Activated CD4-positive, alpha-beta T cell treated with anti-CD3 and anti-CD28 coated beads for 36 hours (primary cell): ENCODE measurements at places on chromosomes 7 and 10. TPM values are rescaled to one million over a fixed set of nuclear protein-coding genes. Genes with fewer than 3 reads are reported as not detected.

The TMEM213 gene
- not detected for total RNA-seq

The SORBS1 gene
- total RNA-seq: 1.0 TPM

The HABP2 gene
- not detected for total RNA-seq

The FAM25C gene
- total RNA-seq: not detected

The ARMC3 gene
- not detected for total RNA-seq

The TSPAN12 gene
- not detected for total RNA-seq

The C10orf95 gene
- 0.27 TPM for total RNA-seq

The ABCC2 gene
- total RNA-seq: 0.62 TPM

The C10orf105 gene
- 0.40 TPM for total RNA-seq

The PAX2 gene
- 0.09 TPM for total RNA-seq

The TSPAN15 gene
- 0.85 TPM for total RNA-seq

The ZFAND4 gene
- 11.5 TPM for total RNA-seq

The TMEM130 gene
- total RNA-seq: not detected

The EBLN1 gene
- not detected for total RNA-seq

The TPK1 gene
- total RNA-seq: 16.5 TPM

The ERVW-1 gene
- not detected for total RNA-seq

The ELOVL3 gene
- 0.14 TPM for total RNA-seq
